Stomach (tissue), 19 donors: ENCODE measurements at places on chromosomes 13 and 19. TPM values are rescaled to one million over a fixed set of nuclear protein-coding genes. Genes with fewer than 3 reads are reported as not detected.
A peak's percentile ranks its signal among the peaks of the same experiment; 100 is the strongest.

The PSG3 gene
- polyA plus RNA-seq = not detected

The POSTN gene
- 40.2 TPM for polyA plus RNA-seq

The GJA3 gene
- not detected for polyA plus RNA-seq

The PALM3 gene
- polyA plus RNA-seq = 20.7 TPM

The SLC25A41 gene
- not detected for polyA plus RNA-seq

GRCh38 chr13:101202590-101202989 lies 213.7 kb downstream of the NALCN start:
- DNase-seq = no peak
- H3K27ac ChIP-seq = no peak overlapping the region
- H3K36me3 ChIP-seq = no peaks in the 10 kb centered on the region
- H3K4me3 ChIP-seq = no peak overlapping the region

- no peaks in the 10 kb centered on the region for H3K36me3 ChIP-seq
- H3K27me3 ChIP-seq = no peaks in the 10 kb centered on the region
- no peak overlapping the region for H3K4me3 ChIP-seq
- no peak overlapping the region for H3K27ac ChIP-seq
Observed at GRCh38 chr13:101989798-101990350, 412.0 kb downstream of the FGF14 start.

DNA sequence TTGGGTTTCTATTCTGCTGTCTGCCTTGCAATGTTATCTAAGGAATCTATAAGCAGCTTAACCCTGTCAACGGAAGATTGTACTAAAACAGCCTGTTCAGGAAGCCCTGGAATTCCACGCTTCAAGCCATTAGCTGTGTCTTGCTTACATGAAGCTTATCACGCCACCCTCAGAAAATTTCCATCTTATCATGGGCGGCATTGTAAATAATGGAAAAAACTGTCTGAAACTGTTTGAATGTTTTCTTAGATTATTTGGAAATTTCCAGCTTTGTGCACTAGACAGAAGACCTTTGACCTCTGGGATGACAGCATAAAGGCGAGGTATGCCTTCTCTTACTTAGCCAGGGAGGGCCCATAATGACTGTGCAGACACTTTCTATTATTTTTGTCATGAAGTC lies 319.7 kb downstream of the KCNRG start:
- no peak overlapping the region for H3K4me3 ChIP-seq
- H3K36me3 ChIP-seq = no peaks in the 10 kb centered on the region
- no peak overlapping the region for H3K27ac ChIP-seq
- H3K27me3 ChIP-seq = no peaks in the 10 kb centered on the region

DNA sequence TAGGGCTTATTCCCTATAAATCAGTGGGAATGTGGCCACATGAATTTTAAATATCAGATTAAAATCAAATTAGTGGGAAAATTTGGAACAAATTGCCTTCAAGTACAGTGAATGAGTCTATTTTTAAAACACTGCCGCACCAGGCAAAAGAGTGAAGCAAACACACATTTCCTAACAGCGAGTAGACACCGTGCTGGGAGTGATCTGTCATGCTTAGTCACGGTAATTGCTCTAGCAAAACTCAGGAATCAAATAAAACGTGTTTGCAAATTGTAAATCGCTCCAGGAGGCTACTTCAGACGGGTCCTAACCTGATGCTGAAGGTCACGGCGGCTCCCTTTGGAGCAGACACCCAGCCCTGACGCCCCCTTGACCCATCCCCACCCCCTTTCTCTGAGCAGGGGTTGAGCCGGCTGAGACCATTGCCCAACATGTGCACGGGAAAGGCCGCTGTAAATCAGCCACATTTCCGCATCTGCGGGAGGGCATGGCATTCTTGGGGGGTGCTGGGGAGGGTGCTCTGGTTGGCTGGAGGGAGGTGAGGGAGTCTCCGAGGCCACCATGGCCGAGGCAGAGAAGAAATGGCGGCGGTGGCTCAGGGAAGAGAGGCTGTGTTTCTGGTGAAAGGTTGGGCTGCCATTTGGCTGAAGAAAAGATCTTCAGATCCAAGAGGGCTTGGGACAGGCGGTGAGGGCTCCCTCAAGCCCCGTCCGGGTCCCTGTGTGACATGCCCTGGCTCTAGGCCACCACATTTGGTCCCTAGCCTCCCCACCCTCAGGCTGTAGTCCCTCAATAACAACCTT lies 8.9 kb downstream of the CEBPA start:
- no peaks in the 10 kb centered on the region for H3K36me3 ChIP-seq
- no peak overlapping the region for H3K4me3 ChIP-seq
- peaks cover 24% of the 10 kb centered on the region for H3K4me1 ChIP-seq
- H3K27ac ChIP-seq = no peak overlapping the region

DNA sequence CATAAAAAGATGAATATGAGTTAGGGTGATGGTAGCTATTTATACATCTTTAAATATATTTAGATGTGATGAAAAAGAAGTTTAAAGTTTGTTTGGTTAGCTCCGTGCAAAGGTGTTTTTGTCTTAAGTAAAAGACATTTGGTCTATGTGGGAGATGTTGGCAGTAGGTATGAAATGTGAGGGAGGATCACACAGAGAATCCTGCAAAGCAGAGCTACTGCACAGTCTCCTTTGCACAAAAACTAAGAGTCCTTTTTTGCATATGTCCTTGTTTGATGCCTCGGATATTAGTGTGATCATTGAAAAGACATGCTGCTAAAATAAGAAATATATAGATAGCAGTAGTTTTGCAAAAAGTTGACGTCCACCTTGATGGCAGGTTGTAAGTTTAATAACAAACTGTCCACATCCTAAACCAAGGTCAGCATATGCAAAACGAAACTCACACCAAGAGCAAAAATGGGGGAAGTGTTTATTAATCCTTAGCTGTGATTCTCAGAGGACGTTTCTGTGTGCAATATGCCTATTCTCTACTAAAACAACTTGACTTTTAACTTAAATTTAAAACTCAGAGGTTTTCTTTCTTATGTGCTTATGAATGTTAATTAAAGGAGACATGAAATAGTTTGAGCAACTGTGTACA lies 870.1 kb downstream of the PCDH9 start:
- no peaks in the 10 kb centered on the region for H3K27me3 ChIP-seq
- no peak for DNase-seq
- no peaks in the 10 kb centered on the region for H3K36me3 ChIP-seq
- no peak overlapping the region for H3K27ac ChIP-seq

DNA sequence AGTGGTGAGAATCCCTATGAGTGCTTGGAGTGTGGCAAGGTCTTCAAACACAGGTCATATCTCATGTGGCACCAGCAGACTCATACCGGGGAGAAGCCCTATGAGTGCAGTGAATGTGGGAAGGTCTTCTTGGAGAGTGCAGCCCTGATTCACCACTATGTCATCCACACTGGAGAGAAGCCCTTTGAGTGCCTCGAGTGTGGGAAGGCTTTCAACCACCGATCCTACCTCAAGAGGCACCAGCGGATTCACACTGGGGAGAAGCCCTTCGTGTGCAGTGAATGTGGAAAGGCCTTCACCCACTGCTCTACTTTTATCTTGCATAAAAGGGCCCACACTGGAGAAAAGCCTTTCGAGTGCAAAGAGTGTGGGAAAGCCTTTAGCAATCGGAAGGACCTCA lies 18.7 kb upstream of the AURKC start:
- no peak overlapping the region for H3K4me3 ChIP-seq
- DNase-seq = no peak
- H3K36me3 ChIP-seq = peaks cover 58% of the 10 kb centered on the region
- no peaks in the 10 kb centered on the region for H3K4me1 ChIP-seq

DNA sequence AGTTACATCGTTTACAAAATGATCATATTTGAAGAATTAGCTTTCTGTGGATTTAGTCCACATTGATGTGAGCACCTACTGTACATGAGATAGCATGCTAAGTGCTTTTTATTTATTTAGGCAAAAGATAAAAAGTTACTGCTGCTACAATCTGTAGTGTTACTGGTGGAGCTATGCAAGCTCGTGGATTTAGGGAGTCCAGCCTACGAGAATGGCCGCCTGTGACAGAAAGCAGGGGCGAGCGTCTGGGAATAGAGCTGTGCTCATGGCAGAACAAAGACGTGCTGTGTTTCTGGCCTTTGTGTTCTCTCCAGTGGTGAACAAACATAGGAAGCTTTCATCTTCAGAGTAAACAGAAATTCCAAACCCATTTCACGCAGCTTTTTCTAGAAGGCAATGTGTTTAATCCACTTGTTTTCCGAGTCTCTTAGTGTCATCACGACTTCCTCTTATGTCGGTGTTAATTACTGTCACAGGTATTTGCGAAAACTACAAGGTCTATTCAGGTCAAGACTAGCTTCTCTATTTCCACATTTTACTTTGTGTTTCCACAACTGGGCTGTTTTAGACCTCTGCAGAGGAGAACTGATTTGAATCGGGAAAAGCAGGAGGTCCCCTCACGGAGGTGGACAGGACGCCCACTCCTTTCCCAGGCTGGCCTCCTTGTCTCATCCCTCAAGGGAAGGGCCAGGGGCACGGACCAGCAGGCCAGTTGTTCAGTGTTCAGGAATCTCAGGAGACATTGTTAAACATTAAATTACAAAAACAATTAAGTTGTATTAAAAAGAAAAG lies 67.3 kb downstream of the ATP11A start:
- H3K4me3 ChIP-seq = no peak overlapping the region
- H3K27me3 ChIP-seq = no peaks in the 10 kb centered on the region
- peaks cover 40% of the 10 kb centered on the region for H3K4me1 ChIP-seq

GRCh38 chr19:53962887-53963431 lies at the start of gene CACNG8:
Gene CACNG8 (plus strand): TSS chr19:53962937.
- H3K36me3 ChIP-seq = no peaks in the 10 kb centered on the region
- no peak within 1 kb of the TSS for H3K27ac ChIP-seq

DNA sequence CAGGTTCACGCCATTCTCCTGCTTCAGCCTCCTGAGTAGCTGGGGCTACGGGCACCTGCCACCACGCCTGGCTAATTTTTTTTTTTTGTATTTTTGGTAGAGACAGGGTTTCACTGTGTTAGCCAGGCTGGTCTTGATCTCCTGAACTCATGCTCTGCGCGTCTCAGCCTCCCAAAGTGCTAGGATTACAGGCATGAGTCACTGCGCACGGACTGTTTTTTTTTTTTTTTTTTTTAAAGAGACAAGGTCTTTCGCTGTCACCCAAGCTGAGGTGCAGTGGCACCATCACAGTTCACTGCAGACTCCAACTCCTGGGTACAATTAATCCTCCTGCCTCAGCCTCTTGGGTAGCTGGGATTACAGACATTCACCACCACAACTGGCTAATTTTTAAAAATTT lies 8.2 kb upstream of the ADAMTS10 start:
- no peaks in the 10 kb centered on the region for H3K36me3 ChIP-seq
- no peak overlapping the region for H3K4me3 ChIP-seq
- no peaks in the 10 kb centered on the region for H3K4me1 ChIP-seq
- no peak for DNase-seq

DNA sequence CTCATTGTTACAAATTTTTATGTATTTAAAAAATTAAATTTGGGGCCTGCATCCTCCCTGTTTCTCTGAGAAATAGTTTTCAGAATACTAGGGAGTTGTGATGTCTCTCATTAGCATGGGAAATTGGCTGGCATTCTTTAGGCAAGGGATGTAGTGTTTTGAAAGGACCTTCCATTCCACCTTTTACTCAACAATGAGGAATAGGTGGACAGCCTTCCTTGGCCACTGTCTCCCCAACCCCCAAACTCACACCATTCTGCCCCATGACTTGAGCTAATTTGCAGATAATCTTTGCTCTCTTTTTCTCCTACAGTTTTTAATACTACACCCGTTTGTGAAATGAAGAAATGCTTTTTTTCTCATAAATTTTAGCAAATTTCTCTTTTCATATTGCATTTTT lies 244.6 kb upstream of the SPRY2 start:
- H3K4me1 ChIP-seq = no peaks in the 10 kb centered on the region
- H3K36me3 ChIP-seq = no peaks in the 10 kb centered on the region
- no peak overlapping the region for H3K4me3 ChIP-seq
- H3K27me3 ChIP-seq = no peaks in the 10 kb centered on the region
- H3K27ac ChIP-seq = no peak overlapping the region

GRCh38 chr13:106455777-106456176 lies 79.7 kb downstream of the EFNB2 start:
- no peak for DNase-seq
- H3K4me1 ChIP-seq = no peaks in the 10 kb centered on the region
- H3K36me3 ChIP-seq = no peaks in the 10 kb centered on the region
- H3K4me3 ChIP-seq = no peak overlapping the region
- no peaks in the 10 kb centered on the region for H3K27me3 ChIP-seq

GRCh38 chr19:58558066-58558622 lies at the start of gene UBE2M:
Gene UBE2M (minus strand): TSS chr19:58558611. CDS start chr19:58558381, 230 bp downstream.
- peaks cover 23% of the 10 kb centered on the region for H3K36me3 ChIP-seq
- H3K27ac ChIP-seq = peak within 1 kb of the TSS; percentile 100
- peak; percentile 63 for DNase-seq
- peaks cover 8% of the 10 kb centered on the region for H3K27me3 ChIP-seq

DNA sequence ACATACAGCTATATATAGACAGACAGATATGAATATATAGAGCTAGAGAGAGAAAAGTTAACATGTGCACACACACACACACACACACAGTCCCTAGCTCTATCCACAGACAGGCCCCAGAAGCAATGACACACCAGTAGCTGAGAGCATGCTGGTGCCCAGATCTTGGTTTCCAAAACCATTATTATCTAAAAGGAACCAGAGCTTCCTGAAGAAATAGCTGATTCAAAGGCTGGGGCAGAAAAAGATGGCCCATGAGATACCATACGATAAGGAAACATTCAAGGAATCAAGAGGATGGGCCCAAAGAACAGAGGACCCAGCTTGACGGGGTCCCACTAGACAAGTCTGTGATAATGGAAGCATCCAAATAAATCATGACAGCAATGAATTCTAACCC lies 53.4 kb downstream of the ABCC4 start:
- no peak for DNase-seq
- H3K4me3 ChIP-seq = no peak overlapping the region
- H3K36me3 ChIP-seq = peaks cover 16% of the 10 kb centered on the region
- no peak overlapping the region for H3K27ac ChIP-seq
- no peaks in the 10 kb centered on the region for H3K4me1 ChIP-seq
- no peaks in the 10 kb centered on the region for H3K27me3 ChIP-seq

GRCh38 chr19:1754636-1755466 lies 1.5 kb downstream of the ONECUT3 start:
- H3K36me3 ChIP-seq = no peaks in the 10 kb centered on the region
- no peak overlapping the region for H3K27ac ChIP-seq
- H3K4me1 ChIP-seq = peaks cover 8% of the 10 kb centered on the region
- DNase-seq = no peak
- no peak overlapping the region for H3K4me3 ChIP-seq
- H3K27me3 ChIP-seq = peaks cover 97% of the 10 kb centered on the region

GRCh38 chr19:48806818-48807589 lies 3.8 kb downstream of the BCAT2 start:
- peak overlapping the region; percentile 46 for H3K27ac ChIP-seq
- H3K4me1 ChIP-seq = peaks cover 41% of the 10 kb centered on the region
- DNase-seq = no peak
- no peak overlapping the region for H3K4me3 ChIP-seq
- H3K27me3 ChIP-seq = no peaks in the 10 kb centered on the region

DNA sequence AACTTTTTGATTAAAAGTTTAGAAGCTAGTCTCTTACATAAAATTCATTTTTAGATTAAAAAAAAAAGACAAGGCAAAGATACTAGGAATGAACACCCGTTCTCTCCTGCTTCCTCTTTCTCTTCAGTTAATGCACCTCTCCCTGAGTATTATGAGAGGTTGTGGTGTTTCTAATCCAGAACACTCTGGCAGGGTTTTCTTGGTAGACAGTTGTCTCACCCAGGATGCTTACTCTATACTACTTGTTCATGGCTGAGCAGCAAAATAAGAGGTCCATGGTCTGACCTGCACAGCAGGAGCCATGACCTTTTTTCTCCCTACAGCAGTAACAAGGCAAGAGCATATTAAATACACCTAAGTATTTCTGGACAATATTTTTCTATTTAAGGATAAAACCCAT lies 62.0 kb downstream of the MICU2 start:
- no peak overlapping the region for H3K4me3 ChIP-seq
- no peak for DNase-seq
- H3K4me1 ChIP-seq = peaks cover 15% of the 10 kb centered on the region
- H3K27me3 ChIP-seq = no peaks in the 10 kb centered on the region

- no peaks in the 10 kb centered on the region for H3K36me3 ChIP-seq
- no peak overlapping the region for H3K4me3 ChIP-seq
- H3K27me3 ChIP-seq = no peaks in the 10 kb centered on the region
- H3K27ac ChIP-seq = no peak overlapping the region
- no peak for DNase-seq
Observed at GRCh38 chr13:107324416-107325204, 756.7 kb upstream of the ARGLU1 start.
